Effector CD8-positive, alpha-beta T cell (primary cell): ENCODE measurements at places on chromosomes 12 and 14.

DNA sequence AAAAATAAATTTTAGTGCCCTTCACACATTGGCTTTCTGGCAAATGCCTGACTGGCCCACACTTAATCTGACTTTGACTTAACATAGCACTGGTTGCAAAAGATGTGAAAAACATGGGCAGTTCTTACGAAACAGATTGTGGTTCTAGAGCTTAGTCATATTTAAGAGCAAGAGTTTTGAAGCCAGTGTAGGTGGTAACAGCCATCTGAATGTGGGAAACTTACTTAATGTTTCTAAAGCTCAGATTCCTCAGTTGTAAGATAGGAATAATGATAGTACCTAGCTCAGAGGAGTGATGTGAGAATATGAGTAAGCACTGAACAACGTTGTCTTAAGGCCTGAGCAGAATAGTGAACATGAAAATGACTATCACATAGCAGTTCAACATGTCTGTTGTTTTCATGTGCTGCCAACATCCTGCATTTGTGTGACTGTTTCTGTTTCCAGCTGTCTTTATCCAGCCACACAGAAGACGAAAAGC lies 262.7 kb downstream of the SYT1 start:
- DNase-seq, result no peak

DNA sequence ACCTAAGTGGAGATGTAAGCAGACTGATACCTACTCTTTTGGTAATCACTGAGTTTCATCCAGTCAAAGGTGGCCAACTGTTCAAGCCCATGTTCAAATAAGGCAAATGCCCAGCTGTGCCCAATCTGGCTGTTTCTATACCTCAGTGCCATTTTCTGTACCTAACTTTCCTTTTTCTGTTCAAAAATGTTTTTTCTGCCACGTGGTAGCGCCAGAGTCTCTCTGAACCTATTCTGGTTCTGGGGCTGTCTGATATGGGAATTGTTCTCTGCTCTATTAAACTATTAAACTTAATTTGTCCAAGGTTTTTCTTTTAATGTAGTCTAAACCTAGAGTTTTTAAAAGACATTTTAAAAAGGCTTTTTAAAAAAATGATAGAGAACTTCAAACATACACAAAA lies 391.2 kb downstream of the NOVA1 start:
- no peak for DNase-seq

- DNase-seq, result no peak
Measured at GRCh38 chr14:81435048-81435390, 34.9 kb upstream of the STON2 start.

- no peak for DNase-seq
Measured at GRCh38 chr14:68807148-68807600, 14.3 kb upstream of the ZFP36L1 start.

- no peak for DNase-seq
Measured at GRCh38 chr14:76880449-76880848, 54.2 kb downstream of the LRRC74A start.

DNA sequence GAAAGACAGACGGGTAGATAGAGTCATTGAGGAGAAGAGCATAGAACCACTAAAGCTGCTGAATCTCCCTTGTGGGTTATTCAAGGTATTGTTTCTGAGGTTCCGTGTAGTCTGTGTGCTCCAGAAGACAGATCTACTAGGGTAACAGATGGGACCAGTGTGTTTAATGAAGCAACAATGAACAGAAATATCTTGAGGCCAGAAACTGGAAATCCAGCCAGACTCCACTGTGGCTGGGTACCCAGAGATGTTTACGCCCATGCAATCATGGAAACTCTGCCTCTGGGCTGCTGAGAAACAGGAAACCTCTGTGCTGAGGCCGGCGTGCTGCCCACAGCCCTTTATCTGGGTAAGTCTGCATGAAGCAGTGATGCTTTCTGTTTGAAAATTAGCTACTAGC lies 8.3 kb downstream of the PROX2 start:
- DNase-seq, result no peak

- DNase-seq, result no peak
Measured at GRCh38 chr12:57552306-57552651, 2.4 kb downstream of the KIF5A start.

DNA sequence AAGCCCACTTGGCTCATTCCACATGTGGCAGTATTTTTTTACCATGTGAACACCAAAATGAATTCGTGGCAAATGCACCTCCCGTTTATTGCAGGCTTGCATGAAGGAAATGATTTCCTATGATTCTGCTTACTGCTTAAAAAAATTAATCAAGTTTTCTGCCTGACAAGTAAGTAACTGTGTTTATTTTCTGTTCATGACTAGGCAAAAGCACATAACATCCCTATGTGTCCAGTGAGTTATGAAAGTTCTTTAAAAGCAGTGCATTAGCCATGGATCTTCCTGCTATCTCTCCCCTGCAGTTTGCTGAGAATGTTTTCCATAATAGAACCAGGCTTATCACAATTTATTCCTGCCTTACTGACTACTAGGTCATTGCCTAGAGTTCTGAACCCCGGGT lies 20.4 kb downstream of the GPR65 start:
- no peak for DNase-seq

- DNase-seq, result no peak
Measured at GRCh38 chr12:30707613-30708342, 12.1 kb upstream of the IPO8 start.

GRCh38 chr12:127301876-127302275 lies 965.1 kb upstream of the TMEM132C start:
- no peak for DNase-seq

GRCh38 chr12:119249383-119250155 lies 70.8 kb downstream of the HSPB8 start:
- no peak for DNase-seq

DNA sequence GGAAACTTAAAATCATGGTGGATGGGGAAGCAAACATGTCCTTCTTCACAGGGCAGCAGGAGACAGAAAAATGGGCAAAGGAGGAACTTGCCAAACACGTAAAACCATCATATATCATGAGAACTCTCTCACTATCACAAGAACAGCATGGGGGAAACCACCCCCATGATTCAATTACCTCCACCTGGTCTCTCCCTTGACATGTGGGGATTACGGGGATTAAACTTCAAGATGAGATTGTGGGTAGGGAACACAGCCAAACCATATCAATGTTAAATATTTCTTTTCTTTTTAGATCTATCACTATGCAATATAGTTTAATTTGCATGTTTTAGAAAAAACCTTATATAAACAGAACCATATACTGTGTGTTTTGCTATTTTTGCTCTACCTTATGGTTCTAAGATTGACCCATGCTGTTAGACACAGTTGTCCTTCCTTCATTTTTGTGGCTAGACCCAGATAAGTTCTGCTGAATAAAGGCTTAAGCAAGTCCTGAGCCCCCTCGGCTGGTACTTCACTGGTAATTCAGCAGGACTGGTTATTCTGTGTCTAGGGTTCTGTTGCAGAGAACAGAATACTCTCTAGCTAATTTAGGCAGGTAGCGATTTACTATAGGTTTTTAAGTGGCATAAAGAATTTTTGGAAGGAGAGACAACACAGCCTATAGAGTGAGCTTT lies 253.7 kb upstream of the HMGA2 start:
- no peak for DNase-seq

GRCh38 chr12:29207120-29207519 lies 58.0 kb downstream of the FAR2 start:
- no peak for DNase-seq

DNA sequence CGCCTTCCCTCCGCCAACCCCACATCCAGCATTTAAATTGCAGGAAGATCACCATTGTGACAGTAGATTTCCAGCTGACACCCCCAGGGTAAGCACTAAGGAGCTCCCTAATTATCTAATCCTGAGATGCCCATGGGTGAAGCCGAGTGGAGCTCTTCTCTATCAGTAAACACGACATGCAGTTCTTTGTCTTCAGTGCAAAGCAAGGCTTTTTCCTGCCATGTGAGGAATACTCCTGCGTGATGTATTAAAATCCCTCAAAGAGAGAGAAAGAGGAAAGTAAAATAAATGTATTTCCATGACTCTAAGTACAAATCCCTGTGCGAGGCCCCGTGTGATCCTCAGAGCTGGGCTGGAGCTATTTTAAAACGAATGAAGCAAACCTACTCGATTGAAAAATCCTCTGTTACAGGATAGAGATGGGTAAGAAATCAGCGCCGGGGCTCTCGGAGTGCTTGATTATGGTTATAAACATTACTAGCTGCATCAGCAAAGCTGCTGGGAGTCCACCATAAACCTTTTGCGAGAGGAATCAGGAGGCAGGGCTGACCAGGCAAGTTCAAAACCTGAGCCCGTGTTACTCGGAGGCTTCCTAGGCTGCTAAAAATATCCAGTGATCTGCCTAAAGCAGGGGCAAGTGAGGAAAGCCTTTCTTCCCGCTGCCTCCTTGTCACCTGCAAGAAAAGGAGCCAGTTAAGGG lies 61.5 kb downstream of the MAP1LC3B2 start:
- DNase-seq, result no peak

DNA sequence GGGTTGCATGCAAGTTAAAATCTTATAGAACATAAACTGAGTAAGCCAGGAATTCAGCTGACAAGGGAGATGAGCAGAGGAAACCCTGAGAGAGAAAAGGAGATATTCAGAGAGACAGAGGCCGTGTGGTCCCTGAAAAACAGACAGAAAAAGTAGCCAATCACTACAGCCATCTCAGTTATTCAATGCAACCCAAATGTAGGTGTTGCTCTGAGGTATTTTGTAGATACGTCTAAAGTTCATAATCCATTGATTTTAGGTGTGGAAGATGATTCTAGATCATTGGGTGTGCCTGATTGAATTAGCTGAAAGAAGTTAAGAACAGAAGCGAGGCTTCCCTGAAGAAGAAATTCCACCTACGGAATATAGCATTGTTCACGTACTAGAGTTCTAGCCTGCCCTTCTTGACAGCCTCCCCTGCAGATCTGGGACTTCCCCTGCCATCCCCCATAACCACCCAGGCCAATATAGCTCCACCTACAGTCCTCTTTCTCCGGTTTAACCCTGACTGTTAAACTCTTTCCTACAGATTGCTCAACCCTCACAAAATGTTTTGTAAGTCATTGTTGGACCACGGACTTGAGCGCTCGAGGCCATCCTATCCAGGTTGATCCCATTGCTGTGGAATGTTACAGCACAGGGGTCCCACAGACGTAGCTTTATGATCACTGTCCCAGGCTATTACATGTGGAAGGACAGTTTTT lies 21.7 kb downstream of the AICDA start:
- DNase-seq, result no peak

DNA sequence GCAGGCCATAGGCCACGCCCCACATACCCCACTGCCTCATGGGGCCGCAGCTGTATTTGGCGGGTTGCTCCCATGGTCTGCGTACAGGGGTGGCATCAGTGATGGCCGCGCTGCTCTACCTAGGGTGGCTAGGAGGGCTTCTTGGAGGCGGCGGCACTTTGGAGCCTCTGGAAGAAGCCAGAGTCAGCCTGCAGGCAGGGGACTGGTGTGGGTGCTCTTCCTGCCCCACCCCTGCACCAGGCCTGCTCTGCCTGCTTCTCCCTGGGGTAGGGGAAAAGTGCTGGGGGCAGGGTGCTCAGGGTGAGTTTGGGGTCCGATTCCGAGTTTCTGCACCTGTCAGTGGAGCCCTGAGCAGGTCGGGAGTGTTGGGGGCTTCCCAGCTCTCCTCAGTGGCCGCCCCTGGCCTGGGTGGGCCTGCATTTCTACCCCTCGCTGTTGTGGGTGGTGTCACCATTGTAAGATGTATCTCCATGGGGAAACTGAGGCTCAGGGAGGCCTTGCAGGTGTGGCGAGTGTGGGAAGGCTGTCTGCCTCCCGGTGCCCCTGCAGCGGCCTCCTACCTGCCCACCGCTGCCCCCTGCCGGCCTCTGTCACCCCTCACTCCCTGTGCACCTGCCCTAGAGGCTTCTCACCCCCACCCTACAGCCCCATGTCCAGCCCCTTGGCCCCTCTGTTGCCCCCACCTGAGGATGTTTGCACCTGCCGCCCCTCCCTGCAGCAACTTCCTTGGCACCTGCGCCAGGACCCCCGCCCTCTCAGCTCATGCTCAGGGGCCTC lies 5.5 kb downstream of the CEP170B start:
- DNase-seq, result peak; percentile 11

DNA sequence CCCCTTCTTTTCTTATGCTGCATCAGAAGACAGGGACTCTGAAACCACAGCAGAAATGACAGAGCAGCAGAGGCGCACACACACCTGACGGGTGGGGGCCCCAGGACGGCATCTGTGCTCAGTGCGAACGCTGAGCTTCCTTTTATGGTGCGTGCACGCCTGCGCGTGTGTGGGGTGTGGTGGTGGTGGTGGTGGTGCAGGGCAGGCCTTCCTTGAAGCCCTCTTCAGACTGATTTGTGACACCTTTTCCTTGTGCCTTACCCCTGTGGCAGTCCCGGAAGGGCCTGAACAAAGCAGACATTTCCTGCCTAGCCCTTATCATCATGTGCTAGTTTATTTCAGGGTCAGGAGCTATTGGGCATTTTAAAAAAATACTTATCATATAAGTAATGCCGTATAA lies 75.7 kb downstream of the TSPAN9 start:
- no peak for DNase-seq

- no peak for DNase-seq
Measured at GRCh38 chr14:91281346-91281745, 36.8 kb upstream of the GPR68 start.

DNA sequence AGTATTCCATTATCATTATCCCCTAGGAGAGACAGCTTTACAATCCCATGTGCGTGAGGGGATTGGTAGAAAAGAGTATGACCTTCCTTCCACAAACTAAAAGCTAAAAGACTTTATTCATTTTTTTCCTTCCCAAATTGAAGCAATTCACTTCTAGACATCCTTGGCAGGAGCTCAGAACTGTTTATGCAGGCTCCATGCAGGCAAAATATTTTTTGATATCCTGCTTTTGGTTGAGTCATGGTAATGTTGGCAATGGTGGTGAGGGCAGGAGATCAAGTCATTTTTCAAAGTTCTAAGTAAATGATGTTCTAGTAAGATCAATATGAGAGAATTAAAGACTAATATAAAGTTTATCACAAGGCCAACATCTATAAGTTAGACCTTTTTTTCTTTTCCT lies 1.3 kb upstream of the PLEKHG7 start:
- no peak for DNase-seq

GRCh38 chr14:65434216-65434850 lies 21.8 kb downstream of the FUT8 start:
- no peak for DNase-seq

DNA sequence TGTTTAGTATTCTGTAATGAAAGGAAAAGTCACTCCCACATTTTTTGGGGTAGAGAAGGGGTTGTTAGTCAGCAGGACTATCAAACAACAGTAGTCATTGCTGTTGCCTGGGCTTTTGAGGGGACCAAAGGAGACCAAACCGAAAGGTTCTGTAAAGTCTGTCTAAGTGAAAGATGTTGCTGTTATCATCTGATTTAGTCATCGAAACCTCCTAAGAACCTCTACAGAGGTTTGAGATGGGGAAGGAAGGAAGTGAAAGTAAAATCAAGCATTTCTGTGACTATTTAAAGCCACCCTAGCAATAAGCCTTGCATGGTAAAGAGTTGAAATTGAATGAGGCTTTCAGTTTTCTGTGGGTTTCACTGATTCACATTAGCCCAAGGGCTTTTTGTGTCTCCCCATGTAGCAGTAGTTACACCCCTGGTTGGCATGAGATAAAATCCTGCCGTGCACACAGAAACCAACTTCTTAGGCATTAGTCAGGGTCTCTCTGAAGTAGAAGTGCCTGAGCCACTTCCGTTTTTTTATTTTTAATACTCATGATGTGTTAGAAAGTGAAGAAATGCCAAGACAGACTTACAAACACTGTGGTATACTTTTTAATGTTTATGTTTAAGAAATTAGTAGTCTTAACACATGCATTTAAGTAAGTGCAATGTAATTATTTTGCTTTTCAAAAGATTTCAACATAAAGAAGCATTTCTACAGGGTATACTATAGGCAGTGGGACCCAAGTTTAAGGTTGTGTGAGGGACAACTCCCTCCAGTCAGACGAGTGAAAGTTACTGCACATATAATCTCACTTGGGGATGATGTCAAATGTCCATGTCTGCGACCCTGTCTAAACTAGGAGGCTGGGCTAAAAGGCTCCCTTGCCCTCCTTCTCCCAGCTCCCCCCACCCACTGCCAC lies 50.4 kb downstream of the DYRK2 start:
- DNase-seq, result no peak
